Naive thymus-derived CD8-positive, alpha-beta T cell (primary cell): ENCODE measurements at places on chromosomes 2 and 18. TPM values are rescaled to one million over a fixed set of nuclear protein-coding genes. Genes with fewer than 3 reads are reported as not detected.

GRCh38 chr2:217316743-217317142 lies 456.9 kb upstream of the TNP1 start:
- H3K4me3 ChIP-seq, result no peak overlapping the region
- DNase-seq, result no peak
- H3K27me3 ChIP-seq, result no peaks in the 10 kb centered on the region

- peaks cover 19% of the 10 kb centered on the region for H3K4me1 ChIP-seq
- no peak for DNase-seq
- no peak overlapping the region for H3K4me3 ChIP-seq
- no peak overlapping the region for H3K27ac ChIP-seq
- no peaks in the 10 kb centered on the region for H3K36me3 ChIP-seq
- no peaks in the 10 kb centered on the region for H3K27me3 ChIP-seq
Measured at GRCh38 chr2:174400853-174401252, 5.3 kb downstream of the SCRN3 start.

DNA sequence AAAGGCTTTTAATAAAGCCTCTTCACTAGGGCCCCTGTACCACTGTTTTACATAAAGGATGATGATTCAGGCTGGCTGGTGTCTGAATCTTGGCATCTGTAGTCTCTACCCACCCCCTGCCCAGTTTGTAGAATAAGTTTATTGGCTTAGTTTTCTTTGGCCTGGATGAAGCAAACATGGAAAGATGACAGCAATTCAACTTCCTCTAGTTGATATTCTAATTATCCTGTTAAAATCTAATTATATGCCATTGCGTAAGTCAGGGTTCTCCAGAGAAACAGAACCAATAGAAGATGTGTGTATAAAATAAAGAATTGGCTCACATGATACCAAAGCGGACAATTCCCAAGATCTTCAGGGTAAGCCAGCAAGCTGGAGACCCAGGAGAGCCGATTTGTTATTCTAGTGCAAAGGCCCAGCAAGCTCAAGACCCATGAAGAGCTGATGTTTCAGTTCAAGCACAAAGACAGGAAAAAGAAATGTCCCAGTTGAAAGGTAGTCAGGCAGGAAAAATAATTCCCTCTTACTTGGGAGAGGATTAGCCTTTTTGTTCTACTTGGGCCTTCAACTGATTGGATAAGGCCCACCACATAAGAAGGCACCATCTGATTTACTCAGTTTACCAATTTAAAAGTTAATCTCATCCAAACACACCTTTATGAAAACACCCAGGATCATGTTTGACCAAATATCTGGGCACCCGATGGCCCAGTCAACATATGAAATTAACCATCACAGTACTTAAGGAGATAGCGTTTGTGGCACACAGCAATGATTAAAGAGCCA lies 82.6 kb upstream of the LYPD1 start:
- H3K36me3 ChIP-seq, result no peaks in the 10 kb centered on the region
- no peak overlapping the region for H3K27ac ChIP-seq
- no peaks in the 10 kb centered on the region for H3K4me1 ChIP-seq
- no peak overlapping the region for H3K4me3 ChIP-seq
- peaks cover 3% of the 10 kb centered on the region for H3K27me3 ChIP-seq

GRCh38 chr2:159573846-159574606 lies 42.3 kb downstream of the BAZ2B start:
- DNase-seq, result no peak
- H3K27ac ChIP-seq, result no peak overlapping the region
- H3K4me1 ChIP-seq, result no peaks in the 10 kb centered on the region
- no peak overlapping the region for H3K4me3 ChIP-seq

DNA sequence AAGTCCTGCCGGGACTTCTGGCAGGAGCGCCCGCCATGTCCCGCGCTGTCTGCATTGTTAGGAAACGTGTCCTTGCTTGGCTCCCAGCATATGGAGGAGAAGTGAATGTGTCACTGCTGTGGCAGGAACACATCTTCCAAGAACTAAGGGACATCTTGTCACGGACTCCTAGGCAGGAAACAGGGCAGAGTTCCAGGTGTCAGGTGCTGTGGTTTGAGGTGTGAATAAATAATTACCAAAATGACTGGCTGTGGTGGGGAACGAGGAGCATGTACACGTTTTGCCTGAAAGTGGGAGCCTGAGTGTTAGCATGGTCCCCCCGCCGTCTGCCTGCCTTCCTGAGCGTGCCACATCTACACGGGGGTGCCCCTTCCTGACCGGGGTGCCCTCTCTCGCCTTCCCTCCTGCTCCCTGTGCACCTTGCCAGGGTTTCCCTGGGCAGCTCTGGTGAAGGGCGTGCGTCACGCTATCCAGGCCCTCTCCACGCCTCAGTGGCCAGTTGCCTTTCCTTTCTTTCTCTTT lies 237.5 kb downstream of the LDLRAD4 start:
- peak overlapping the region; percentile 66 for H3K4me3 ChIP-seq
- H3K27me3 ChIP-seq, result no peaks in the 10 kb centered on the region
- H3K27ac ChIP-seq, result peak overlapping the region; percentile 19
- H3K36me3 ChIP-seq, result no peaks in the 10 kb centered on the region
- peaks cover 27% of the 10 kb centered on the region for H3K4me1 ChIP-seq

- no peaks in the 10 kb centered on the region for H3K36me3 ChIP-seq
- no peak for DNase-seq
- H3K4me1 ChIP-seq, result peaks cover 5% of the 10 kb centered on the region
- no peak overlapping the region for H3K4me3 ChIP-seq
- H3K27ac ChIP-seq, result peak overlapping the region; percentile 67
Measured at GRCh38 chr18:11857177-11857887, 6.1 kb downstream of the CHMP1B start.

- peaks cover 10% of the 10 kb centered on the region for H3K36me3 ChIP-seq
- H3K27ac ChIP-seq, result no peak overlapping the region
- no peaks in the 10 kb centered on the region for H3K4me1 ChIP-seq
- no peaks in the 10 kb centered on the region for H3K27me3 ChIP-seq
- no peak for DNase-seq
Measured at GRCh38 chr18:58386780-58387179, 242.1 kb downstream of the ALPK2 start.

DNA sequence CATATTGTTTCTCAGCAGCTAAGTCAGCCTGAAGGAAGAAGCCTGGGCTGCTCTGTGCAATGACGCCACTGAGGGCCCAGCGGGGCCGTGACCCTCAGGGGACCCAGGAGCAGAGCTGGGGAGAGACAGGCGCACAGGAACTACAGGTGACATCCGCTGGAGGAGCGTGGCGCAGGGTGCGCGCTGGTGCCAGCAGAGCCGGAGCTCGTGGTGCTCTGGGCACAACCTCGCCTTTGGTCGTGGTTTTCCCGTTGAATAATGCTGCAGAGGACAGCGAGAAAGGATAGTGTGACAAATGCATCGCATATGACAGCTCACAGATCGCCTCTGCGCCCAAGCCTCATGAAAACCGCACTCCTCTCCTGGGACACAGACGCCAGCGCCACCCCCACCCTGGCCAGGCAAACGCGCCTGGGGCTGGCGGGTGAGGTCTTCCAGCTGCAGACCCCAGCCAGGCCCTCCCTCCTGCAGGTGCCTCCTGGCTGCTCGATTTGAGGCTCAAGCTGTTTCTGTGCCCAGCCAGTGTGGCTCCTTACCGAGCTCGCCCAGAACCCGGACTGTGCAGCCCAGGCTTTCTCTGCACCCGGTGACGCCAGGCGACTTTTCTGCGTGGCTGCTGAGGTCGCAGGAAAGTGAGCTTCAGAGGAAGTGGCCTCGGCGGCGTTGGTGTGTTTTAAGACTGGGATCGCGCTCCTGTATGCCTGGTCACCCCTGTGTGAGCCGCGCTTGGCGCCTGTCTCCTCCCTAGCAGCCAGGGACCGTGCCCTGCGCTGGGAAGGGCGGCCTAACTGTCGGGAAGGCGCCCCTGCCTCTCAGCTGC lies 583.1 kb upstream of the HS6ST1 start:
- H3K27ac ChIP-seq, result no peak overlapping the region
- H3K27me3 ChIP-seq, result peaks cover 3% of the 10 kb centered on the region
- DNase-seq, result no peak
- H3K4me3 ChIP-seq, result no peak overlapping the region

- peaks cover 94% of the 10 kb centered on the region for H3K36me3 ChIP-seq
- no peak for DNase-seq
- H3K4me1 ChIP-seq, result peaks cover 9% of the 10 kb centered on the region
- peak overlapping the region; percentile 47 for H3K27ac ChIP-seq
Measured at GRCh38 chr2:105294046-105294445, 35.5 kb downstream of the TGFBRAP1 start.

DNA sequence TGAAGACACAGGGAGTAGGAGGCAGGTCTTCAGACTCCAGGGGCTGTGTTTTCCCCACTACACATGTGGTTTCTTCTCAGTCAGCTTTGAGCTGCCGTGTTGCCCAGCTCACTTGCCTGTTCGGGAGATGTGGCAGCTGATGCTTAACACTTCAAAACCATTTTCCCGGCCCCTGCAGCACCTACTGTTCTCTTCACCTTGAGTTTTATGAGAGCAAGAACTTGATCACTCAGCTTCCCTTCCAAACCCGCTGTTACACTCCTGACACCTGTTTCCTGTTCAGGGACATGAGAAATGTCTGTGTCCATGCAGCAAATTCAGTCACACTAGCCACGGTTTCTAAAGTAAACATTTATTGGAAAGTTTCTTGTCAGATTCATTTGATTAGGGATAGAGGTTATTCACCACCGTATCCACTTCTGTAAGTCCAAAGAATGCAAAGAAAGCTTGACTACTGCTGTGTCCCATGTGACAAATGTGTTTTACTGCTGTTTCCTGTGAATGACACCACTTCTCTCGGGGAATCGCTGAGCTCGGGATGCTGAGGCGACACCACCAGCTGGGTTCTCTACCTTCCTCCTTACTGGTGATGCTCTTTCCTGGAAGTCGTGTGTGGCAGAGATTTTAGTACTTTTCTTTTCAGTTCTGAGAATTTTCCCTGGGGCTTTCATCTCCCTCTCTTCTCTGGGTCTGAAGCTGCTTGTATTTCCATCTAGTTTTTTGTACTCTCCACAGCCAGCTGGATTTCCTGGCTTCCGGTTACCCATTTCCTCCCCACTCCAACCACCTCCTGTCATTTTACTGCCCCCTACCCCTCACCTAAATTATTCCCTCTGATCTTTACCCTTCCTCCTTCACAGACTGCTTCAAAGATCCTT lies 91.7 kb downstream of the KLF7 start:
- H3K27ac ChIP-seq, result no peak overlapping the region
- H3K36me3 ChIP-seq, result peaks cover 13% of the 10 kb centered on the region
- H3K4me3 ChIP-seq, result peak overlapping the region; percentile 54
- DNase-seq, result no peak
- peaks cover 35% of the 10 kb centered on the region for H3K4me1 ChIP-seq

GRCh38 chr18:34863702-34864101 lies 153.6 kb downstream of the DTNA start:
- no peaks in the 10 kb centered on the region for H3K27me3 ChIP-seq
- peaks cover 21% of the 10 kb centered on the region for H3K4me1 ChIP-seq
- H3K4me3 ChIP-seq, result no peak overlapping the region
- no peaks in the 10 kb centered on the region for H3K36me3 ChIP-seq
- DNase-seq, result no peak

GRCh38 chr2:109337221-109337620 lies 208.2 kb downstream of the SH3RF3 start:
- peaks cover 54% of the 10 kb centered on the region for H3K4me1 ChIP-seq
- H3K27ac ChIP-seq, result no peak overlapping the region
- H3K36me3 ChIP-seq, result no peaks in the 10 kb centered on the region
- peaks cover 9% of the 10 kb centered on the region for H3K27me3 ChIP-seq
- no peak for DNase-seq

GRCh38 chr2:8096484-8096883 lies 585.4 kb upstream of the ID2 start:
- H3K27me3 ChIP-seq, result no peaks in the 10 kb centered on the region
- DNase-seq, result no peak
- no peak overlapping the region for H3K4me3 ChIP-seq
- H3K27ac ChIP-seq, result no peak overlapping the region

DNA sequence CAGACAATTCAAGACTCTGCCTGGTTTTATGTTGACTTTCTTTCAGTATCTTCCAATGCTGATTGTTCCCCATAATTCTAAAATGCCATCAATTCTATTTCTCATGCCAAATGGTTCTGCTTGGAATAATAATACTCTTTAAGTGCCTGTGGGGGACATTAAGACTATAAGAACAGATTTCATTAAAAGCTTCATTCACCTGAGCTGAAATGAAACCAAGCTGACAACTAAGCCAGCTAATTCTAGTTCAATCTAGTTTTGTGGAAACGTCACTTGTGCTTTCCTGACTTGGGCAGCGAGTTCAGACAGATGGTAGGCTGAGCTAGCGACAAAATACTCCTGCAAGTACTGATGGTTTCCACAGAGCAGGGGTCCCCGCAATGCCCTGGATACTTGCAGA lies 491.1 kb upstream of the RAB6C start:
- no peaks in the 10 kb centered on the region for H3K36me3 ChIP-seq
- no peak overlapping the region for H3K4me3 ChIP-seq
- H3K27ac ChIP-seq, result no peak overlapping the region
- H3K27me3 ChIP-seq, result peaks cover 3% of the 10 kb centered on the region
- H3K4me1 ChIP-seq, result peaks cover 2% of the 10 kb centered on the region

DNA sequence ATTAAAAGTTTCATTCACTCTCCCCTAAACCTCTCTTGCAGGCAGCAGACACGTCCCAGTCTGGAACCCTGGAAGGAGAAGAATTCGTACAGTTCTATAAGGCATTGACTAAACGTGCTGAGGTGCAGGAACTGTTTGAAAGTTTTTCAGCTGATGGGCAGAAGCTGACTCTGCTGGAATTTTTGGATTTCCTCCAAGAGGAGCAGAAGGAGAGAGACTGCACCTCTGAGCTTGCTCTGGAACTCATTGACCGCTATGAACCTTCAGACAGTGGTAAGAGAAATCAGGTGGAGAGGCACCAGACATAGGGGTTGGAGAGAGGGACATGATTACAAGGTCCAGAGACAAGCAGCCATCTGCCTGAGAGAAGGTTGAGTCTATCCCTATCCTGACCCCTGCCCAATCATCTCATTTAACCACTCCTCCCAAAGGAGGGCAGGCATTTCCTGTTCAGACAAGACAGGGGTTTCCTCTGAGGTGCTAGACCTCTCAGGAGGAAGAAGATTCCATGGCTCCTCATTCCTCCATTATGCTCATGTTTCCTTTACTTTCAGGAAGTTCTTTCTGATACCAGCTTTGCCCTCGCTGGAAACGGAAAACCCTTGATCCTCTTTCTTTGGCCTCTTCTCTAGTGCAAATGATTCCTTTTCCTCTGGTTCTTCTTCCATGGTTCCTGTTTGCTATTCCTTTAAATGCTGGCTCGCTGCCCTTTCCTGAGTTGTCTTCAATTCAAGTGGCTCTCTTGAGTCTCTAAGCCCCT lies 15.1 kb downstream of the PLCD4 start:
- no peaks in the 10 kb centered on the region for H3K4me1 ChIP-seq
- H3K36me3 ChIP-seq, result no peaks in the 10 kb centered on the region
- DNase-seq, result no peak
- H3K27ac ChIP-seq, result no peak overlapping the region
- no peaks in the 10 kb centered on the region for H3K27me3 ChIP-seq

GRCh38 chr2:140154271-140154670 lies 1374.1 kb upstream of the NXPH2 start:
- no peak overlapping the region for H3K27ac ChIP-seq
- no peaks in the 10 kb centered on the region for H3K36me3 ChIP-seq
- no peaks in the 10 kb centered on the region for H3K4me1 ChIP-seq
- H3K4me3 ChIP-seq, result no peak overlapping the region

Gene SP140
- total RNA-seq, result 23.1 TPM

Gene TMEM247
- not detected for total RNA-seq

Gene RAPGEF4
- total RNA-seq, result 1.2 TPM

Gene PCGF1
- 33.1 TPM for total RNA-seq

Gene GCKR
- total RNA-seq, result not detected

Gene RAMP1
- total RNA-seq, result not detected

Gene GREB1
- total RNA-seq, result 1.1 TPM

Gene LANCL1
- 33.5 TPM for total RNA-seq
